ENCODE measurements at places on chromosomes 5 and 9.

DNA sequence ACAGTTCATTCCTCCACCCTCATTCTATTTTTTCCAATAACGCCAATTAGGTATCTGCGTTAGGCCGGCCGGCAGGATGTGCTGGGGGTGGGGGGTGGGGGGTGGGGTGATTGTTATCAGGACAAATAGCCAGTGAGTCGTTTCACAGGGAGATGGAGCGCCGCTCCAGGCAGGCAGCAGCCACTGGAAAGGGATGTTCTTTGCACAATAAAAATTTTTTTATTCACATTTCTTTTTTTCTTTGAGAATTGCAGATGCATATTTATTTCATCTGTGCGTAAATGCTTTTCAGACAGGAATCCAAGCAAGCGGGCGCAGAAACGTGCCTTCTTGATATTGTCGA, 4.1 kb downstream of the LMX1B start:
- DNase-seq = no peak

DNA sequence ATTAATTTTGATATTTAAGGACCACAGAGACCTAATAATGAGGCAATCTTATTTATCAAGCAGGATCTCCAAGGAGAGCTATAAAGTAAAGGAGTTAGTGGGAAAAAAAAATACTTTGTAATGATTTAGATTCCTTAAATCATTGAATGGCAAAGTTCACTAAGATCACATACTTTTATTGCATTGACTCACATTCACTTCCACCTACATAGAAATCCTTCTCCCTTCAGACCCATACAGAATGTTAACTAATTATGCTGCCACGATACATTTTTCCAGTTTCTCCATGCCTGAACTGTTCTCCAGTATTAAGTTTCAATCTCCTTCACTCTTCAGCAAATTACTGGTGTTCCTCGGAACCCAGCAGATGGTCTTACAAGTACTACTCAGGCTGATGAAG, 388.7 kb downstream of the EFNA5 start:
- DNase-seq = no peak

DNA sequence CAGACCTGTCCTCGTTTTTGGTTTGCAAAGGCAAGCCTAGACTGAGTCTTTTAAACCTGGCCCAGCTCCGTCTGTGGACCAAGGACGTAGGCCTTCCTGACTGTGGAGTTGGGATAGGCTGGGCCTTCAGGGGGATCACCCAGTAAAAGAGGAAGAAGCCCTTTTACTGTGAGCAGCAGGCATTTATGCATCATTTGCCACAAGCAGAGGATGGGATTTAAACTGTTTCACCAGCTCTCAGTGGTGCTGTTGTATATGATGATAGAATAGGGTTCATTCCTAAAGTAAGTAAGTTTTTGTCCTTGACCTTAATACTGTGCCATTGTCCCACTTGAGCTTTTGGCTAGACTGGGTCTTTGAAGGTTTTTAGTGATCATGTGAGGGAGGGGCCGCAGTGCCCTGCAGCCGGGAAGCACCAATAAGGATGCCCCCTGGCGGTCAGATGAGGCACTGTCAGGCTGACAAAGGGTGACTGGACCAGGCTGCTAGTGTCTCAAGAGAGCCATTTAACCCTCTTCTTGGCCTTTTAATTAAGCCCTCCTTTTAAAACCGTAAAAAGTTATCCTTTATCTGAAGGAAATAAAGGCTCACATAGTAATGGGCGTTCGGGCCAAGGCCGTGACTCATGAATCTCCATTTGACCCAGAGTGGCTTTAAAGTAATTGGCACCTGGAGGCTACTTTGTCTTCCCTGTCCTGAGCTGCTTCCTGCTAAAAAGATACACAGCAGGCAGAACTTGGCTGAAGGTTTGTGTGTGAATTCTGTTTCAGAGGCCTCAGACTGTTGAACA, 74.0 kb downstream of the UBAP1 start:
- peak; percentile 17 for DNase-seq

DNA sequence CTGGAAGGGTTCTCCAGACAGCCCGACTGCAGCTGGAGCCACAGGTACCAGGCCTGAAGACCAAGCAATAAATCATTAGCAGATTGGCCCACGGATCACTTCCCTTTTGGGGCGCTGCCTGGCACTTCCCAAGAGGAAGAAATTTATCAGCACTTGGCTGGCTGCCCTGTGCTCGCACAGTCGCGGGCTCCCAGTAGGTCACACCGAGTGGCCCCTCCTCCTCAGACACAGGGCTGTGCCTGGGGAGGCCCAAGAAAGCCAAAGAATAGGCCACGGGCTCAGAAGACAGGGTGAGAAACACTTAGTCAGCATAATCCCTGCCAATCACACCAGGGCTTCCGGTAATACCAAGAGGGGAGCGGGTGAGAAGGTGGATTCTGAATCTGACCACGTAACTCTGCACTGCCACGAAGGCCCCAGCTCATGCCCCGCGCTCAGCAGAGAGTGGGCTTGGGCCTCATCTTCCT, 115.7 kb upstream of the MSX2 start:
- DNase-seq = no peak

DNA sequence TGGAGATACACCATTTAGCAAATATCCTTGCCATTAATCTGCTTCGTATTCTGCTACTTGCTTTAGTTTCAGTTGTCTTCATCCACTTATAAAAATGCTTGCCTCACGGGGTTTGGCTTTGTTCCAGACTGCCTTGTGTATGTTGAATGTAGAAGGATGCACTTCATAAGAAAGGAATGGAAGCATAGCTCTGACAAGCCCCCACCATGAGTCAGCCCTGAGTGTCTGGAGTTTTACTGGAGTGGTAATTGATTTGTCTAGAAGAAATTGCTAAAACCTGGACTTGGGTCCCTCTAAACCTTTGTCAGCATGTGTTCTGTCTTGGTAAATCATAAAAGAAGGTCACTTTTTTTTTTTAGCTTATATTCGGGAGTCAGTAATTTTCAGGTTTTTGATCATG, 4.6 kb downstream of the TEX48 start:
- no peak for DNase-seq

DNA sequence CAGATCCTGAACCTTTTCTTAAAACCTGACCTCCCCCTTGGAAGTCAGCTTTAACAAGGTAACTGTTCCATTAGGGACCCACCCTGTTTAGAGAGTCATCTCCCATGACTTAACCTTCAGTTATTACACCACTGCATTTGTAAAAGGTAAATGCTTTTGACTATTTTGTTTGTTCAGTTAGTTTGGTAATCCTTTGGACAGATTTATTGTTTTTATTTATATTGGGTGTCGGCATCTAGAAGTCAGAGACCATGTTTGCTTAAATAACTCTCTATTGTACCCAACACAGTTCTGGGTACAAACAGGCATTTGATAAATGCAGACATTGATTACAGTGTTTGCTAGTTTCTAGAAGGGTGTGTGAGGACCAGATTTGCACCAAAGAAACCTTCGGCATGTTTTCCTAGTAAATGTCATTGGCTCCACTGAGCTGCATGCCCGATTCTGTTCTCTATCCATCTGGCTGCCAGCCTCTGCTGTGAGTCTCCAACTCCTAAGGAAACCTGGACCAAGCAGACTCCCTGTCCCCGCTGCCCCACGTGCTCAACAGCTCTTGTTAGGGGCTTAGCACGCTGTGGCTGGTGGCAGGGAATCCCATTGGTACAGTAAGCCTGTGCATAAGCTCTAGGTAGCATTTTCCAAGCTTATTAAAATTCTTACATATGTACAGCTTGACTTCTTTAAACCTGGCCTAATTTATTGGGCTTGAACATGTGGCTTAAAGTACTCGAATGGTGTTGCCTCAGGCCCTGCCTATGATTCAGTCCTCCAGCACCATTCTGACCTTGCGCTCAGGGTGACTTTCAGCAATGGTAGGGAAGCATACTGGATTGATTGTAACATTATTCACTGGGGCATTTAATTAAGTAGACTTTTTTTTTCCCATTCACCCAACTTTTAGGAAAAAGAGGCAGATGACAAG, 6.6 kb downstream of the PCBD2 start:
- DNase-seq = no peak

GRCh38 chr9:89956907-89957306, 352.1 kb downstream of the GADD45G start:
- DNase-seq = no peak

GRCh38 chr5:133664422-133664821, 52.1 kb upstream of the FSTL4 start:
- DNase-seq = no peak

- DNase-seq = no peak
These were observed 449.3 kb upstream of the KLF4 start for GRCh38 chr9:107938801-107939386.

DNA sequence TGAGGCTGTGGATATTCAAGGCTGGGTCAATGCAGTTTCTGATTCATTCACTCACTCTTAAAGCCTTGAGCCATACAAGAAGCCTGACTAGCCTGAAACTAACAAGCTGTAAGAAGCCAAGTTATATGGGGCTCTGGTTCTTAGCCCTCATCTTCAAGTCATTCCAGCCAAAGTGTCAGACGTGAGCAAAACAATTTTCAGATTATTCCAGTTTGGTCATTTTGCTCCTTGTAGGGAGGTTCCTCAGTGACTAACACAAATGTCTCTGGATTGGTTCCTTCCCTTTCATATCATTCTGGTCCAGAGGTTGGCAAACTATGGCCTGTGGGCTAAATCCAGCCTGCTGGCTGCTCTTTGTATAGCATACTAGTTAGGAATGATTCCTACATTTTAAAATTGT, 12.5 kb upstream of the SHOC1 start:
- no peak for DNase-seq

DNA sequence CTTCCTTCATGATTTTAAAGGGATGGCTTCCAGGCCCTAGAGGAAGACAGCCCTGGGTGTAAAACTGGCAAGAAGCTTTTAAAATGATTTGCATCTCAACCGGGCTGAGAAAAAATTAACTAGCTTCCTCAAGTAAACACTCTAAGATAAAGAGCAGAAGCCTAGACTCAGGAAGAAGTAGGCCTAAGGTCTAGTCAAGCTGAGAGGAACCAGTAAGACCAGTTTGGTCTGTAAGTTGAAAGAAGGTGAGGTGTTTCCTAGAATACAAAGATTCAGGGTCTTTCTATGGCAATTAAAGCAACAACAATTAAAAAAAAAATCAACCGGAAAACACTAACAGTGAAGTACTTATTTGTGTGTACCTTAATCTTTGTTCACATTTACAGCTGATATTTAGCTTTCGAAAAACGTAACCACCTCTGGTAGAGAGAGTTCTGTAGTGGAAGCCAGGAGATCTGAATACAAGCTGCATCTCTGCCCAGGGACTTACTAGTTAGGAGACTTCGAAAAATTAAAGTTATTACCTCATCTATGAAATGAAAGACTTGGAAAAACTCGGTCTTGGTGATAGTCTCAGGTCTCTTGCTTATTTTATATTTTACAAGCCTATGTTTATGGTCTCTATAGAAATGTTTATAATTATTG, 75.7 kb downstream of the TUSC1 start:
- DNase-seq = peak; percentile 12

All from iPS DF 19.7 (cell line).